Type B pancreatic cell (in vitro differentiated cells): ENCODE measurements at places on chromosomes 11 and 22. TPM values are rescaled to one million over a fixed set of nuclear protein-coding genes. Genes with fewer than 3 reads are reported as not detected.

DNA sequence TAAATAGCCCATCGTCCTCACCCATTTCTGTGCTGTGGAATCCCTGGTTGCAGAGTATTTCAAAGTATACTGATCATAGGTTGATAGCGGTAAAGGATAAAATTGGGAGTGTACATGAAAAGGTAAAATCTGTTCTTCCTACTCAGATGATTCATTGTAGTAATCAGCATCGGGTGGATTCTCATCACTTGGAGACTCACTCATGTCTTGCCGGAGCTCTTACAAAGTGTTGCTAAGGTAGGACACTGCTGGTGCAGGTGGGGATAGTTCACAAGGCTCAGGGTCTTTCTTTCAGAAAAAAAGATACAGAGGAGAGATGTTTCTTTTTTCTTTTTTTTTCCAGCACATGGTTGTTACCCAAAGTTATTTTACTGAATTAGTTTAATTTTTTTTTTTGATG is 84.8 kb downstream of the MTNR1B start:
- DNase-seq, result no peak

Gene OR52N4
- total RNA-seq, result not detected in 2 replicates

Gene CCDC116
- 0.21 and 0.87 TPM in 2 replicates for total RNA-seq

DNA sequence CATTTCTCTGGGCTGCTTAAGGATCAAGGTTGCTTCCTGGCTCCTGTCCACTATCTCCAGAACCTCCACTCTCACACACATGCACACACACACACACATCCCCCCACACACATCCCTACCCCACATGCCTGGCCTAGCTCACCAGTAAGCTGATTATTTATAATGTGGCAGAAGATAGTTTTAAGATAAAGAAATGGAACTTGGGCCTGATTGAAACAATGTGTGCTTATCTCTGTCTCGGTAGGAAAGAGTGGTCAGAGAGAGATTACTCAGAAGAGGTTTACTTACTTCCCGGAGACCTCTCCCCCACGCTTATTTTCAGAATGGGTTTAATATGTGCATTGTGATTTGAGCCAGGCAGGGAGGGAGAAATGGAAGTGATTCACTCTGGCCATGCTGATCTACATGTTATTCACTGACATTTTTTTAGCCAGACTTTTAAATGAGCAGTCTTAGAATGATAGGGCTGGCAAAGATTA is 422.4 kb downstream of the TENM4 start:
- DNase-seq, result no peak

Gene BIRC2
- 43.4 and 46.9 TPM in 2 replicates for total RNA-seq

Gene CRYAB
- 0.48 TPM in 1 of 2 replicates, not detected in the other for total RNA-seq
